ENCODE measurements at places on chromosomes 13 and 19. TPM values are rescaled to one million over a fixed set of nuclear protein-coding genes. Genes with fewer than 3 reads are reported as not detected.

DNA sequence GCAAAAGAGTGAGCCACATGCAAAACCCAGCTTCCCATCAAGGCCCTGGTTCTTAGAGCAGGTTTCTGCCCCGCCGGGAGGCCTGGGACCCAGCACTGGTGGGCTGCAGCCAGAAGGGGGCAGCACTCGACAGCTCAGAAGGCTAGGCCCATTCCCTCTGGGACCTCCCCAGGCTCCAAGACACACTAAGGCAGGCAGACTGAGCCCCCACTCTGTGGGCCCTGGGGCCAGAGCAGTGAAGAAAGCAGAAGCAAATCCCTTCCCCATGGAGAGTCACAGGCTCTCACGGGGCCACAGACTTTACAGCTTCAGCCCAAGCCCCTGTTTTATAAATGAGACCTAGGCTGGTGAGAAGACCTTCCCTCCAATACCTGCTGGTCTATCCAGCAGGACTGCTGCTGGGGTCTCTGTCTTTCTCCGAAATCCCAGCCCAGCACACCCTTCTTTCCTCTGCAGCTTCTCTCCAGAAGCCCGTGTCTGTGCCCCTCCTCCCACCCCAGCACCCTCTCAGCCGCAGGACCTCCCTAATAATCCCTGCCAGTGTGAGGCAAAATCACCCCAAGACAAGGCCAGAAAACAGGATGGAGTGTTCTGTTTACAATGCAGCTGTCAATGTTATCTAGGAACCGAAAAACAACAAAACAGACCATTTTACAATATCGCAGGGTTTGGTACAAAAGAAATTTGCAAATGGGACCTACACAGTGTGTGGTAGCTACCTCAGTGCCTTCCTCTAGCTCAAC, 109.3 kb downstream of the ABCC4 start:
- DNase-seq, result peak; percentile 60

Gene IRF2BP1
- total RNA-seq, result 14.9 TPM

Gene FAM124A
- total RNA-seq, result 0.09 TPM

DNA sequence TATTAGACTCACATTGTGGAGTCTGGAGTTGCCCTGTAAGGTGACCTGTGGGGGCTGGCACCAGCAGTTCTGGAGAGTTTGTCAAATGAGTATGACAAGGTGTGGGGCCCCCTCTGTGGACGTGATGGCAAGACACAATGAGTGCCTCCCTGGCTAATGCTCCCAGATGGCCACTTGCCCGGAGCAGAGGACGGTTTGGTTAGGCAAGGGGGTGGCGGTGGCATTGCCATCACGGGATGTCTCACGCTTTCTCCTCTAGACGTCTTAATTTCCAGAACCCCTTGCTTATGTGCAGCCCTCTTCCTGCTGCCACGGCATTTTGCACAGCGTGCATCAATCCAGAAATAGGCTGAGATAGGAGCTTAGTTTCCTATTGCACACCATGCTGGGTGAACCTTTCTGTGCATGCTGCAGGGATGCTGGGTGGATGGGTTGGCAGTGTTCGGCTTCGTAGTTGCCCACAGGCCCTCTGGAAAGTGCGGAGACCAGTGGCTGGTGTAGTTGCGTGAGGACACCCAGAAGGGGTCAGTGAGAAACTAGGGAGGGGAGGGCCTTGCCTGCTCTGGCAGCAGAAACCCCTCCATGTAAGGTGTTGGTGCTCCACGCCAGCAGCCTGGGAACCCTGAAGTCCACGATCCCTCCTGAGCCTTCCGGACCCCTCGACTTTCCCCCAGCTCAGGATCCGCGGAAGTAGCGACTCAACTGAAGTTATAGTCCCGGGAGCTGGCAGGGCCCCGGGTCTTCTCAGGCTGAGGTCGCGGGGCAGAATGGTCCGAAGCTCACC, 18.1 kb upstream of the LRP3 start:
- peak; percentile 33 for DNase-seq

DNA sequence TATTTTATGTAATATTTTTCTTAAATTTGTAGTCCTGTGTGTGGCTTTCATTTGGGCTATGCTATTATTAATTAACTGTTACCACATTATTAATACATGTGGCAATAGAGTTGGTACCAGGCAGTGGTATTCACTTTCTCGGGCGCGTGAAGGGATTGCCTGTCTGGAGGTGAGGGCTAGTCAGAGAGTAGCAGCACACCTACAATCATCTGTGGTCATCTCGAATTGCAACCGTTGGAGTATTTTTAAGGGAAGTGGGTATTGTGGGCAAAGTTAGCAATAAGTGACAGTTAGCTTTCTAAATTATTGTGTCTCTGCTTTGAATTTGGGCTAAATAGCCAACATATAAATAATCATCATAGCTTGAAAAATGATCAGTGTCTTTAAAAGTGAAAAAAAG, 20.0 kb upstream of the GPR18 start:
- DNase-seq, result no peak

GRCh38 chr13:24273926-24274325, 35.5 kb upstream of the C1QTNF9 start:
- no peak for DNase-seq

DNA sequence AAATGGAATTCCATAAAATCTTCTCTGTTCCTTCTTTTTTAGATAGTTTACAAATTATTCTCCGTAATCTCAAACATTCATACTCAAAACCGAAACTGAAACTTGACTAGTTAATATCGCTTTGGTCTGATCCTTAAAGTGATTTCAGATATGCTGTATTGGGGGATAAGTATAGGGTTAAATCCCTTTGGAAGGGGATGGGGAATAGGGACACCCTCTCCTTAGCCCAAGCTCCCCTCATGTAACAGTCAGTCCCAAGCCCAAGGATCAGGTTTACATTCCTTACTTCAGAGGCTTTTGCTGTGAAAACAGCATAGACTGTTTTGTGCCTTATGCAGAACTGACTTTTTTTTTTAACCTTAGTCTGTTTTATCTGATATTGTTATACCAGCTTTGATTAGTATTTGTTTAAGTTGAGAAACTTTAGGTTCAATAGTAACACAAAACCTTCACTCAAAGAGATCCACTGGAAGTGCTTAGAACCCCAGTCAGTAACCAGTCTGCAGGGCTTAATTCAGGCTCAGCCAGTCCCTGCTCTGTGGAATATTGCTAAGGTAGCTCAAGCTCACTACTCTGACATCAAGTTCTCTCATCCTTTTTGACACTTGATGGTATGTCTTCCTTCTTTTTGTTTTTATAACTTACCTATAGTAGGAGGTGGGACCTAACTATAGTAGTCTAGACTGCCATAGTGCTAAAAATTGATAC, 10.5 kb downstream of the CDADC1 start:
- DNase-seq, result no peak

GRCh38 chr13:41966671-41967070, 5.8 kb upstream of the VWA8 start:
- no peak for DNase-seq

Data from activated naive CD4-positive, alpha-beta T cell treated with anti-CD3 and anti-CD28 coated beads, Interleukin-2, amount 50 U/mL, for 72 hours (primary cell).